ENCODE measurements at places on chromosomes 2 and 18.

DNA sequence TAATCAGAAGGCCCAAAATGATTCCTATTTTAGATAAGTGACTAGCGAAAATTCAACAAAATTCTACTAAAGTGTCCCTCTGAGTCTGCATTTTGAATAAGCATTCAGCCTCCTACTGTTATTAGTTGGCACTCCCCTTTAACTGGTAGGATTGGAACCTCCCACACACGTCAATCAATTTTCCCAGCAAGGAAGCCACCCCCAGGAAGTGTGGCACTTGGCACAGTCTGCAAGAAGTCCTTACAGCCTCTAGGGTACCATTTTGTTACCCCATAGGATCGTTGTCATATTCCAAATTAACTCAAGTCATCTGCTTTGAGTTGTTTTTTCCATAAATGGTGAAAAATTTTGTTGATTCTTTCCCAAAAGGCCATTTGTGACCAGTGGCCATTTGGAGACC, 33.8 kb upstream of the POU3F3 start:
- DNase-seq = no peak

- DNase-seq = no peak
These were observed 1.8 kb downstream of the SALL3 start for GRCh38 chr18:78981394-78981831.

DNA sequence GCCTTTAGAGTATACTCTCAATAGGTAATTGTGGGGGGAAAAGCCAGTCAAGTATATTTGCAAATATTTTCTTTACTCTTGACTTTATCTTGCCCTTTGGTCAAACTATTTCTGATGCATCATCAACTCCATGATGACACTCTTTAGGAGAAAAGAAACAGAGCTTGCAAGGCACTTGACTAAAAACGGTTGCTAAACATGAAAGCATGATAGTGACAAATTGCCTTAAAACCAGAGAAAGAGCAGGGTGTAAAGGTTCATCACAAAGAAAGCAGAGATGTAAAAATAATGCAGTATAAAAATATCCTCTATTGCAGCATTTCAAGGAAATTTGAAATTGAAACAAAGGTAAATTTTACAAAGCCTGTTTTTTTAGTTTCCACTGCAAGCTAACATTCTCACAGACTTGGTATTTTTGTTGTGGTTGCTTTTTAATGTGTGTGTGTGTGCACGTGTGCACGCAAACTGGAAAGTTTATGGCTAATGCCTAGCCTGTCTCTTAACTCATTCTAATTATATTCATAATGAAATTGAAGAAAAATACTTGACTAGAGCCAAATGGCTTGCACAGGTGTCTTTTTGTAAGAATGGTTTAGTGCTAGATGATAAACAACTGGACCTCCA, 503.6 kb downstream of the ARHGAP15 start:
- no peak for DNase-seq

- DNase-seq = peak; percentile 67
These were observed 123.9 kb upstream of the CD302 start for GRCh38 chr2:159921752-159922404.

DNA sequence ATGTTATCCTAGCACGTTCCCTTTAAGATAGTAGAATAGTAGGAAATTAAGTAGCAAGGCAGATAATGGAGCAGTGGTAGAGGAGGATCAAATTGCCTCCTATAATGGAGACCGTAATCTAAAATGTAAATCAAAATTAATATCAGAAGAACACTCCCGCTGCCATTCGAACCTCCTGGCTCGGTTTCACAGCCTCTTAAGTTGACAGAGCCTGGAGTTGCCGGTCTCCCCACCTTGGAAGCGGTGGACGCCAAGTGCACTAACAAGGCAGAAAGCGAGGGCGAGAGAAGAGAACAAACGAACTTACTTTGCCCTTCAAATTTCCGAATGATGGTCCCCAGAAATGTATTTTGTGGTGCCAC, 450 bp downstream of the KCNH7 start:
- DNase-seq = no peak

- DNase-seq = no peak
These were observed 52.1 kb downstream of the ACTR2 start for GRCh38 chr2:65279756-65280155.

DNA sequence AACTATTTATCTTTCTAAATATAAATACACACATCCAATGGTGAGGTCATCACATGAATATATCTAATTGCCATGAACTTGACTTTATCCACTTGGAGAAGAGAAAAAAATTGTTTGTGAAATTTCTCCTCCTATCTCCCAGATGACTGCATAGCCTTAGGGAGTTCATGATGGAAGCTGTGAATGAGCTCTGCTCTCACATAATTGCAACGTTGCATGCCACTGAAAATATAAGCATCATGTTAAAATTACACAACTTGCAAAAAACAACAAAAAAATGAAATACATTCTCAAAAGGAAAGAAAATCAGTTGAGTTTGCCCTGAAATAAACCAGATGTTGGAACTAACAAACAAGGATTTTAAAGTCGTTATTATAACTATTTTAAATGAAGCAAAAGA, 50.6 kb upstream of the OSR1 start:
- DNase-seq = no peak

- DNase-seq = no peak
These were observed 22.3 kb downstream of the DNAH7 start for GRCh38 chr2:196046123-196046917.

- DNase-seq = no peak
These were observed 301.6 kb downstream of the CYP26B1 start for GRCh38 chr2:71846072-71846471.

- DNase-seq = no peak
These were observed 156.1 kb upstream of the HNRNPA3 start for GRCh38 chr2:177056481-177056929.

GRCh38 chr2:105760639-105761337, 16.1 kb downstream of the NCK2 start:
- DNase-seq = no peak

GRCh38 chr18:3265564-3266033, 3.7 kb downstream of the MYL12B start:
- DNase-seq = no peak

- DNase-seq = no peak
These were observed 262.7 kb upstream of the EPAS1 start for GRCh38 chr2:46034535-46034934.

DNA sequence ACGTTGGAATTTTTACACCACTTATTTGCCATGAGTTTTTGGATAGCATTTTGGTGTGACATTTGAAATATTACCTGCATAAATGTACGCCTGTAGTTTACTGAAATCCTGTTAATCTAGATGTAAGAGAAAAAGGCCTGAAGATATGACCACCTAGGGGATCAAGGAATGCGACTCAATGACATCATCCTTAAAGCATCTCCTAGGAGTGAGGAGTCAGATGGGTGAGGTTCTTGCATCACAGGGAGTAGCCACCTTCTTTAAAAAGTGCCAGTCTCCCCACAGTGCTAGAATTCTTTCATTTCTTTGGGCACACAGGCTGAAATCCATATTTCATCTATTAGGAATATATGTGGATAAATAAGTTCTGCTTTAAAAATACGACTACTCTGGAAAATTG, 34.5 kb downstream of the ADCYAP1 start:
- no peak for DNase-seq

- DNase-seq = no peak
These were observed 228.5 kb downstream of the TTC32 start for GRCh38 chr2:19673213-19673791.

All from activated T-cell treated with anti-CD3 and anti-CD28 coated beads for 1 hour (primary cell).